Fibroblast of lung (primary cell): ENCODE measurements at places on chromosomes 13 and 19. TPM values are rescaled to one million over a fixed set of nuclear protein-coding genes. Genes with fewer than 3 reads are reported as not detected.

CASP14 gene
- total RNA-seq: not detected in 2 replicates

REEP6 gene
- total RNA-seq: 0.99 and 1.3 TPM in 2 replicates

KLHL1 gene
- total RNA-seq: not detected in 2 replicates

DZIP1 gene
- 29.5 and 37.3 TPM in 2 replicates for total RNA-seq

ZSCAN4 gene
- total RNA-seq: not detected in 2 replicates

RDH8 gene
- not detected in 2 replicates for total RNA-seq

NCCRP1 gene
- not detected in 2 replicates for total RNA-seq

ANGPTL8 gene
- total RNA-seq: not detected in 2 replicates

DNA sequence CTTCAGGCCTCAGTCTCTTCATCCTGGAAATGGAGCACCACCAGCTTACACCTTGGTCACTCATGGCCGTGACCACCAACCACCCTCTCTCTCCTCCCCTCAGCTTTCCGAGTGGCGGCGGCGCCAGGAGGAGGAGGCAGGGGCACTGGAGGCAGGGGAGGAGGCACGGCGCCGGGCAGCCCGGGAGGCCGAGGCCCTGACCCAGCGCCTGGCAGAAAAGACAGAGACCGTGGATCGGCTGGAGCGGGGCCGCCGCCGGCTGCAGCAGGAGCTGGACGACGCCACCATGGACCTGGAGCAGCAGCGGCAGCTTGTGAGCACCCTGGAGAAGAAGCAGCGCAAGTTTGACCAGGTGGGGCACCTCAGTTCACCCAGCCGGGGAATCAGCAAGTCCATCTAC, 47.7 kb downstream of the KCNC3 start:
- no peak for DNase-seq

DNA sequence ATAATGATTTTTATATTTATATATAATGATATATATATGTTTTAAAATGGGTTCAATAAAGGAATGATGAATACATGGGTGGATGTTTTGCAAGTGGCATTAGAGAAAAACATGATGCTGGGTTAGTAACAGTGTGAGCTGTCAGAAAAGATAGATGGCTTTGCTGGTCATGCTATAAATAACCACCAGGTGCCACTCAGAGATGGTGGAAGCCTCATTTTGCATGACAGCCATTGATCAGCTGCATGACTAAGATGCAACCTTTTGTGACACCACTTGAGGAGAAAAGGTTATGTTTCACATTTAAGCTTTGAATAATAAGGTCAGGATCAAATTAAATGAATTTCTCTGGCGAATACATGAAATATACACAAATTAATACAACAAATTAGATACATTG, 737.7 kb downstream of the PCDH9 start:
- peak; percentile 6 for DNase-seq

- DNase-seq: no peak
Observed at GRCh38 chr19:39032063-39032918, at the start of gene FBXO27. FBXO27 (minus strand) TSS chr19:39032549; CDS start chr19:39032227, 322 bp downstream.

GRCh38 chr13:41995946-41996345, 35.0 kb upstream of the VWA8 start:
- peak; percentile 21 for DNase-seq

- no peak for DNase-seq
Observed at GRCh38 chr13:93824286-93824685, 597.7 kb downstream of the GPC6 start.

DNA sequence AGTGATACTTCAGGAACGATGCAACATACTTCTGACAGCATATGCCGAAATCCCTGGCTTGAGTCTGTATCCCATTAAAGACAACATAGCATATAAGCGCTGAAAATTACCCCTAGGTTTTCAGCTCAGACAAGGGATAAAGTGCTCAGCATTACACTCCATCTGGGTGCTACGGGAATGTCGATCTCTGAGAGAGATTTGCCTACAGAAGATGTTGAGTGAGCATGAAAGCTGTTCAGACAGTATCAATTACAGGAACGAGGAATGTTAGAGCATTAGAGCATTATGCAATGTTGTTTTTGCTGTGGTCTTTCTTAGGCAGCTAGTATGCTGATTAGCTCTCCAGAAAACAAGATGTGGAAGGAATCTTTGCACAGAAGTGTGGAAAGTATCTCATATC, 484.5 kb downstream of the LIG4 start:
- peak; percentile 66 for DNase-seq

DNA sequence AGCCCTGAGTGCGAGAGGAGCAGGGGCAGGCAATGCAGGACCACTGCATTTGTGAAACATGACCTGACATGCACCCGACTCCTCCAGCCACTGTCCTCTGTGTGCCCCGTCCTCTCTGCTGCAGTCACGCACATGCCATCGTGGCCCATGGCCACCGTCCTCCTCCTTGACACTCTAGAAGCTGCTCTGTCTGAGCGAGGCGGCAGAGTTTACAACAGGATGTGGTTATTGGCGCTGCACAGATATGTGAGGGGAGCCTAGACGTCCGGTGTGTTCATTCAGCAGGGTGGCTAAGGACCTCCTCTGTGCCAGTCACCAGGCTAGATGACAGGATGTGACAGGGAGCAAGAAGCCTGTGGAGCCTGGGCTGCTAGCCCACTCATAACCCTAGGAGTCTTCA, 277.8 kb downstream of the FOXO1 start:
- DNase-seq: peak; percentile 58

GRCh38 chr13:20090349-20090748, 70.5 kb downstream of the GJA3 start:
- DNase-seq: peak; percentile 29

DNA sequence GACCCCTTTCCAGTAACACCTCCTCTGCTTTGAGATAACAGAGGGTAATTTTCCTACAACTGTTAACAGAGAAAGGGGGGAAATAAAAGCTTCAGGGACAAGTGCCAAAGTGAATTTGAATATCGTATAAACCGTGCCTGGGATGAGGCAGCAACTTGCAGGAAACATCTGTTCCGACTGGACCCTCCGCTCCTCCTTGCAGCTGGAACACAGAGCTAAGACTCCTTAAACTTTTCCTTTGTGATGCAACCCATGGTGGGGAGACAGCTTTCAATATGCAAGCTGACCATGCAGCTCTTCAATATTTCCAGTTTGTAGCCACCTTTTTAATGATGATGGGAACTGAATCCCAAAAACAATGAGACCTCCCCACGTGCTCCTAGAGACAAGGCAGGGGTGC, 432.6 kb downstream of the ZNF536 start:
- DNase-seq: peak; percentile 14

- no peak for DNase-seq
Observed at GRCh38 chr13:109687559-109688448, 98.6 kb downstream of the IRS2 start.

DNA sequence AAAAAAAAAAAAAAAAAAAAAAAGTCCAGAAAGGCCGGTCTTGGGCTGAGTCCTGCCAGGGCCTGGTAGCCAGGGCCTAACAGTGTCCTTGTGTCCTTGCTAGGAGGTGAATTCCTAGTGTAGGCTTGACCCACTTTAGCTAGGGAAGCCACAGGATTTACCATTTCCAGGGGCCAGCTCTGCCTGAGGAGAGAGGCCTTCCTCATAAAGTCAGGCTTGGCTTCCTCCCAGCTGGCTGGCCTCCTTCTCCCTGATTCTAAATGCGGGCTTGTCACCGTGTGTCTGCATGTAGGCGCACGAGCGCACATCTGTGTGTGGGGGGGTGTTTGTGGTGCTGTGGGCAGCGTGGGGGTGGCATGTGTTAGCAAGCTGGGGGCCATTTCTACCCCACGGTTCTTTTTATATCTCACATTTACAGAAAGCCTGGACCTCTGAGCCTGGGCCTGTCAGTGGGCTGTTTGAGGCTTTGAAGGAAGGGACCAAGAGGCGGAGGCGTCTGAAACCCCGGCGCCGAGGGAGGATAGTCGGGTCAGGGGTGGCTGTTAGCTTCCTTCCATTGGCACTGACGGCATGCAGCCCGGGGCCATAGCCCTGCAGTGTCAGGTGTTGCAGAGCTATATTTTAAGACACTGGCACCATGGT, 31.7 kb downstream of the IER2 start:
- DNase-seq: peak; percentile 61

- no peak for DNase-seq
Observed at GRCh38 chr19:30487178-30487577, 115.0 kb downstream of the ZNF536 start.

- peak; percentile 12 for DNase-seq
Observed at GRCh38 chr13:77919921-77920294, 1.3 kb upstream of the EDNRB start.

DNA sequence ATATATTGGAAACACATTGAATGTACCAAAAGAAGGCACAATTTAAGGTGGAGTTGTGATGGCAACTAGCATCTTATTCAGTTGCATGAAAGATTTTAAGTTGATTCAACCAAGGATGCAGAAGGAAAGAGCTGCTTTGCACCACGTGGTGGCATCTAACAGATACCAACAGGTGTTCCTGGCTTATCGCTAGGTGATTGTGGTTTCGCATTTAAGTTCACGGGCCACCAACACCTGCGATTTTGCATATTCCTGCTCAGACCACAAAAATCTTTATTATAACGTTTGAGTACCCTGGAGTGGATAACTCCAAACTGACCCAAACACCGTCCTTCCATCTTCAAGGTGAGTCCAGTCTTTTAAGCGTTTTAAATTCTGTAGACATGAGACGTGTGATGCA, 45.3 kb downstream of the RGCC start:
- no peak for DNase-seq

GRCh38 chr13:113407103-113407530, 43.2 kb upstream of the GRTP1 start:
- no peak for DNase-seq

- DNase-seq: no peak
Observed at GRCh38 chr19:52492201-52492993, 35.1 kb upstream of the ZNF808 start.

- no peak for DNase-seq
Observed at GRCh38 chr19:1553415-1553814, 14.7 kb downstream of the MEX3D start.

- no peak for DNase-seq
Observed at GRCh38 chr13:80873589-80873988, 532.7 kb upstream of the SPRY2 start.

DNA sequence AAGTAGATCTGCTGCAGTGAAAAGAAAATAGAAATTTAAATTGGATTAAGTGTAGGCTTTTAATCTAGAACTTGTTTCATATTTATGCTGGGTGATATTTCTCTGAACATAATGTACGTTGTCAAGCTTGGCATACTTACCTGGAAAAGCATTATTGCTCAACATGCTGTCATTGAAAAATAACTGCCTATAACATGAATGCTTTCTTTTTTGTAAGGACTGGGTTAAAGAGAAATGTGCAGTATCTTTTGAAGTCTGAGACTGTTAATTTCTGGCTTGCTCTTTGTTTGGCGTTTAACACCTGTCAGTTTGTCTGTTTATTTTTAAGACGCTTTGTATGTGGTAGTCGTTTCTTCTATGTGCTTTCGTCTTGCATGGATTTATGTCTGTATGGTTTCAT, 175.2 kb downstream of the LMO7 start:
- no peak for DNase-seq

DNA sequence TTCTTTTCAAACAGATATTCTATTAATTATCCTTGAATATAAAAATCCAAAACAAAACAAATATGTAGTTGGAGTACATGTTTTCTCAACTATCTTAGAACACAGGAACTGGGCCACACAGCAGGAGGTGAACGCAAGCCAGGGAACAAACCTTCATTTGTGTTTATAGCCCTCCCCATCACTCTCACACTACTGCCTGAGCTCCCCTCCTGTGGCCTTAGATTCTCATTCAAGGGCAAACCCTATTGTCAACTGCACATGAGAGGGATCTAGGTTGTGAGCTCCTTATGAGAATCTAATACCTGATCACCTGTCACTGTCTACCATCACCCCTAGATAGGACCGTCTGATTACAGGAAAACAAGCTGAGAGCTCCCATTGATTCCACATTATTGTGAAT, 427.1 kb upstream of the PRR20A start:
- DNase-seq: no peak

DNA sequence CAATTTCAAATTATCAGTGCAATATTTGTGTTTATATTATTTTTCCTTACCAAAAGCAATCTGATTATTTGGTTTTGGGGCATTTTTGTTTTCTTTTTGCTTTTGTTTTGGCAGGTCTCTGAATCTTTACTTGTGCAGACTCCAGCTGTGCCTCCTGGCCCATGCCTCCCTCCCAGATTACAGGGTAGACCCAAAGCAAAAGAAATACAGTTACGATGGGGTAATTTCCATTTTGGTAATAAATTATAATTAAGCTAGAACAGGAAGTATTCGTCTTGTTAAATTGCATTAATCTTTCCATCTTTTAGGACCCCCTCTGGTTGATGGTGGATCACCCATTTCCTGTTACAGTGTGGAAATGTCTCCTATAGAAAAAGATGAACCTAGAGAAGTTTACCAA, 29.2 kb upstream of the MLNR start:
- no peak for DNase-seq

GRCh38 chr19:28504727-28505126, 708.2 kb downstream of the UQCRFS1 start:
- DNase-seq: no peak

DNA sequence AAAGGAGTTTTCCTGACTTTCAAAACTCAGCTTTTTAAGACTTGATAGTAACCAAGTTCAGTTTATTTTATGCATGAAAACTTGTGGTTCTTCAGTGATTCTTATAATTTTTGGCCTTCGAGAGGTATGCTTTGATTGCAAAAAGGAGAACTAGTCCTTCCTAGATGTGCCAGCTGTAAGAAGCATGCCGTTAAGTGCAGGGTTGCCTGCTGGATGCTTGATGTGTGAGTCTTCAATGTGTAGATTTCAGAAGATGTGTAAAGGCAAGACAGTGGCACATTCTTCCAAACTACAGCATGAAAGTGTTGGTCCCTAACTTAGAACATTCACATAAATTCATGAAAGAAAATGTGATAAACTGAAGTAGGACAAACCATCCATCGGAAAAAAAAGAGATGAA, 532.5 kb downstream of the DCT start:
- peak; percentile 29 for DNase-seq

DNA sequence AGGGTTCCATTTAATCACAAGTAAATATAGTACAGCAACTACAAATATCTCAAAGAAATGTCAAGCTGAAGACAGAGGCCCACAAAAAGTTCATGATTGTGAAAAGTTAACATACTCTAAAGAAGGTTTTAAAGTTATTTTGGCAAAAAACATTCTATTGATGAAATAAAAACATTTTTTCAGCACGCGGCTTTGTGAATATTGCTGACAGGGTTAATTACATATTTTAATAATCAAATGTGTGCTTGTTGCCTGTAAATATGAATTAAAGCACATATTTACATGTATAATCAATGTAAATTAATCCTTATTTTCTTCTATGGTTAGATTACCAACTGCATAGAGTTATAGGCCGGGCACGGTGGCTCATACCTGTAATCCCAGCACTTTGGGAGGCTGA, 328.1 kb downstream of the MZT1 start:
- no peak for DNase-seq

DNA sequence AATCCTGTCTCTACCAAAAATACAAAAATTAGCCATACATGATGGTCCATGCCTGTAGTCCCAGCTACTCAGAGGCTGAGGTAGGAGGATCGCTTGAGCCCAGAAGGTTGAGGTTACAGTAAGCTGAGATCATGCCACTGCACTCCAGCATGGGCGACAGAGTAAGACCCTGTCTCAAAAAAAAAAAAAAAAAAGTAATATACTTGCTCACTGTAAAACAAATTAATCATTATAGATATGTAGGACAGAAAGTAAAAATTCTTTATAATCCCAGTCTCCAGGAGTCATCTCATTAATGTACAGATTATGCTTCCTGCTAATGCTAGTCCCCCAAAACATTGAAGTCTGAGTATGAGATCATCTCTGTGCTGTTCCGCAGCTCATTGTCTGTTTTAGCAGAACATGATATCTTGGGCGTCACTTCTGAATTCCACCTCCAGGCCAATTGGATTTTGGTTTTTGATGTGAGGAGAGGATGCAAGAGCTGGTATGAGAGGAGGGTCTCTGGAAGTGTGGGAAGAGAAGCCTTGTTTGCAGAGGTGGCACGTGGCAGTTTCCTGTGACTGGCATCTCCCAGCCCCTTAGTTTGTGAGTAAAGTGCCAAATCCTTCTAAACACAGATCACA, 75.4 kb upstream of the NPAS1 start:
- DNase-seq: no peak
